ENCODE measurements at places on chromosomes 5 and 9.

DNA sequence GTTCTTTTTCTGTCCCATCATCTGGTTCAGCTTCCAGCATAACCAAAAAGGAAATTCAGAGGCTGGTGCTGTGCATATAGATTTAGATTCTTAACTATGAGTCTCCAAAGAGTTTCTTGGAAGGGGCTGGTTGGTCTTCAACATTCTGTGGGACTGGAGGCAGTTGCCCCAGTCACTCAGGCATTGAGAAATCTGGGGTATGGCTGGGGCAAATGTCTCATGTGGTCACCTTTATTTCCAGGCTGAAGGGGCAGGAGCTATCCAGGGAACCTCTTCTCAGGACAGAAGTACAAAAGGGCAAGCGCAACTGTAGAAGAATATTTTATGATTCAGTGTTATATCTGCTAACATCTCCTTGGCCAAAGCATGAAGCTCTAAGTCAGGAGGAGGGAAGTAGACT lies 15.4 kb upstream of the TMEFF1 start:
- DNase-seq: no peak

DNA sequence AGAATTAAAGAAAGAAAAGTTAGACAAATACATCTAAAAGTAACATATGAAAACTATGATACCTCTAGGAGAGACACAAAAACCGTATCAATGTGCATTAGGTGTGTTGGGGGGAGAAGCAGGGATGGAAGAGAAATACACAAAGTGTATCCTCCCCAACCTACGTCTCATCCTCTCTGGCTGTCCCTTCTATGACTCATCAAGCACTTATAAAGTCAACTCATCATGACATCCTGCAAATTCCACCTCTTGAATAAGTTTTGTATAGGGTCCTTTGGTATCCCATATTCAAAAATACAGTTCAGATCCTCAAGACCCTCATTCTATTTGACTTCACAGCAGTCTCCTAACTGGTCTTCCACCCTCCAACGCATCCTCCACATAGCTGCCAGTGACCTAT lies 917.6 kb upstream of the DMAC1 start:
- no peak for DNase-seq

DNA sequence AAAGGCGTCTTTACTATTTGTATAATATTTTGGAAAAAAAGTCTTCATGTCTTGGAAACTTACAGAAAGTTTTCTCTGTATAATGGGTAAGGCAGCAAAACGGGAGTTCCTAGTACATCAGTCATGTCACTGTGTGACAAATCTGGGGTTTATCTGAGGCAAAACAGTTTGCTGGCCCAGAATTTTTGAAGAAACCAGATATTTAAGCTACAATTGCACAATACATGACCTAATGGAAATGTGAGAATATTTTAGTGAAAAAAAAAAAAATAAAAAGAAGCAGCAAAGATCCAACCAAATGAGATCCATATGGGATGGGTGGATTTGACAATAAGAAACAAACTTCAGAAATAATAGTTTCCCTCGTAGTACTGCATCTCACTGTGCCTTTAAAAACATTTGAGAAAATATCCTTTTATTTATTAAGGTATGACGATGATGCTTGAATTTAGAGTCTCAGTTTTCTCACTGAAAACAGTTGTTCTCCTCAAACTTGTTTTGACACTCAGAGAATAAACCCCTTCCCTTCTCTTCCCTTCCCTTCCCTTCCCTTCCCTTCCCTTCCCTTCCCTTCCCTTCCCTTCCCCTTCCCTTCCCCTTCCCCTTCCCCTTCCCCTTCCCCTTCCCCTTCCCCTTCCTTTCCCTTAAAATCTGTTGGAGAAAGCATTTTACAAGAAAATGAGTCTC lies 180.5 kb upstream of the TUT7 start:
- no peak for DNase-seq

GRCh38 chr5:57181154-57181553 lies 7.3 kb downstream of the GPBP1 start:
- no peak for DNase-seq

- no peak for DNase-seq
Measured at GRCh38 chr5:135155616-135156214, 121.7 kb upstream of the PITX1 start.

GRCh38 chr9:16664211-16664610 lies 206.3 kb downstream of the BNC2 start:
- no peak for DNase-seq

GRCh38 chr9:129309041-129309430 lies 131.0 kb upstream of the IER5L start:
- peak; percentile 40 for DNase-seq

GRCh38 chr9:72925126-72925789 lies 27.6 kb downstream of the ALDH1A1 start:
- no peak for DNase-seq

- no peak for DNase-seq
Measured at GRCh38 chr9:10633785-10634184, 21.0 kb upstream of the PTPRD start.

GRCh38 chr9:122846371-122846940 lies 18.1 kb upstream of the PDCL start:
- no peak for DNase-seq

DNA sequence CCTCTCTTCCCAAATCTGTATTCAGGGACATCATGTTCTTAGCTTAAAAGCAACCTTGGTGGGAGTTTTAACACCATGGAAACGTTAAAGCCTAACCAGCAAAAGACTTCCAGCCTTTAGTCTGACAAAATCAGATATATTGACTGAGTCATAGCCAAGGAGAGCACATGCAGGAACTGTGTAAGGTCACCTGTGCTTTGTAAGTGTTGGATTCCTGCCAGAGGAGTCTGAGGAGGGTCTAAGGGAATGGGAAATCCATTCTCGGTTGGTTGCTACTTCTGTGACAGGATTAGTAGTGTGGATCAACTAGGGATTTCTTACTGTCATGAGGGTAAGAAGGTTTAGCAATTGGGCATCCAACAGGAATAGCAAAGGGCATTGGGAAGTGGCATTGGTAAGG lies 142.0 kb upstream of the CHD1 start:
- DNase-seq: no peak

GRCh38 chr5:95826949-95827891 lies 4.7 kb upstream of the GLRX start:
- DNase-seq: no peak

- no peak for DNase-seq
Measured at GRCh38 chr9:94971378-94972131, 245.1 kb downstream of the AOPEP start.

DNA sequence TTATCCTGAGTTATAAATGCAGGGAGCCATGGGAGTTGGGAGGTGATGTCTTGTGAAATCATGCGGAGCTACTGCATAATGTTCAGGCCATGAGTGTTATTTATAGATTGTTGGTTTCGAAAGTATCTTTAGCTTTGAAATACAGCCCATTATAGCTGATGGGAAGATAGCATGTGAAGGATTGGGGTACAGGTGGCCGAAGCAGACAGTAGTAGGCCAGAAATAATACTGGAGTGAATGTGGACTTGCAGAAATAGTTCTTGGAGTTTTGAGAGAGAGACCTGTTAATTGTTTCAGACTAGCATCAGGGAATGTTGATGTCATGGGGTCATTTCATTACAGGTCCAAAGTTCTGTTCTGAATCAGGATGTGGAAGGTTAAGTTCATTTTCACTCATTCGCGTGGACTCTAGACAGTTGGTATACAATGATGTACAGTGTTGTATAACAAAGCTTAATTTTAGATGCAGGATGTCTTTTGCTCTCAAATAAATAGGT lies 3.8 kb downstream of the ATP6V1G1 start:
- DNase-seq: no peak

DNA sequence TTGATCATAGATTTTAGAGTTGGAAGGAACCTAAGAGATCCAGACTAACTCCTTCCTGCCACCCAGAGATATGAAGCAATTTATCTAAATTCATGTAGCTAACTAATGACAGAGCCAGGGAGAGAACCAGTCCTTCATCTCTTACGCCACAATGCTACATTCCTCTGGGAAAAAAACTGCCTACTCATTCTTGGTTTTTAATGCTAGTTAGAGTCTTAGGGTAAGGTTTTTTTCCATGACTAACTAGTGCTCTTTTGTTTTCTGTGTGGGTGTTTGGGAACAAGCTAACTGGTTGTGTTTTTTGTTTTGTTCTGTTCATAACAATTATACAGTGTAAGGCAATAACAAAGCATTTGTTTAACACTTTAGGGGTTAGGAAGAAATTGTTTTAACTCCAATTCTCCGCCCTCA lies 52.4 kb downstream of the SLC44A1 start:
- DNase-seq: no peak

DNA sequence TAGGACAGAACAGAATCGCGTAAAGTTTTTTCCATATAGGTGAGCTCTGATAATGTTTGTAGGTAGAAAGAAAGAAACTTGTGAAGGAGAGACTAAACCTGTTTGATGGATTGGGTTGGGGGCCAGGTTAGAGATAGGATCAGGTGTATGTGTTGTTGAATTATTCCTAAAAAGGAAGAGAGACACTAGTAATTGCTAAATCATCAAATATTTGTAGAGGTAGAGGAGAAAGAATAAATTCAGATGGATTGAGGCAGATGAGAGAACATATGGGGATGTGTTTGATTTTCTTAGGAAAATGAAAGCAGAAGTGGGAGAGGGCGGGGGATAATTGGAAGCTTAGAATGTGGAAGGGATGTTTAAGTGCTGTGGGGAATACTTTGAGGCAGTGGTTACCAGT lies 7.7 kb downstream of the ZCCHC7 start:
- no peak for DNase-seq

GRCh38 chr9:99590840-99591239 lies 230.8 kb upstream of the NR4A3 start:
- DNase-seq: no peak

GRCh38 chr5:122981846-122982245 lies 54.7 kb downstream of the PPIC start:
- no peak for DNase-seq

GRCh38 chr5:112862085-112862484 lies 998 bp downstream of the SRP19 start:
- DNase-seq: no peak

- no peak for DNase-seq
Measured at GRCh38 chr5:105789246-105789645, 1881.5 kb downstream of the EFNA5 start.

DNA sequence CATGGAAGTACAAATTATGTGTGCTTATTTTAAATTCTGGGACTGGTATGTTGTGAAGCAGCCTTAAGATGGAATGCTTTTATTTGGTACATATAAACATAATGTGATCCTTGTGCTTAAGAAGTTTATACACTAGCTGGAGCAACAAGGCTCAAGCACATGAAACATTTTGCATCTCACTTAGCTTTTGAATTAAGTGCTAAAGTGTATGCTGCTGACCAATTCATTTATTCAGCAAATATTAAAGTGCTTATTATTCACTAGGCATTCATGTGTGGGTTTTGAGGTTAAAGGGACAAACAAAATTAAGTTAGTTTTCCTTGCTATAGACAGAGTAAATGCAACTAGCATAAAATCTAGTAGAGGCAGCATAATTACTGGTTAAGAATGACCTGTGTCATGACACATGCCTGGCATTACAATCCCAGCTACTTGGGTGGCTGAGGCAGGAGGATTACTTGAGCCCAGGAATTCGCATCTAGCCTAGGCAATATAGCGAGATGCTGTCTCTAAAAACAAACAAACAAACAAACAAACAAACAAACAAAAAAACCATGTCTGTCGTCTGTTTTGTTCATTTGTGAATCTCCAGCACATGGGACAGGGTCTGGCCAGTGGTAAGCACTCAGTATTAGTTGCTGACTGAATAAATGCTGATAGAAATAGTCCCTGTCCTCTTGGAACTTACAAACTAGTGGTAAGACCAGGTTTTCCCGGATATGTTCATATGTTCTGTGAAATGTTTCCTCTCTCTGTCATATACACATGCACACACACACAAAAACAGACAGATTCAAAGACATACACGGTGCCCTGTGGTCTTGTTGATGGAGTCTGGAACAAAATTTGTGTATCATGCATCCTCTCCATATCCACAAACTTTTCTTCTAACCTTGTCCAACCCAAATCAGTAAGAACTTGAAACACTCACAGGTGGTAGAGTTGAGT lies 41.9 kb upstream of the TNFAIP8 start:
- no peak for DNase-seq

DNA sequence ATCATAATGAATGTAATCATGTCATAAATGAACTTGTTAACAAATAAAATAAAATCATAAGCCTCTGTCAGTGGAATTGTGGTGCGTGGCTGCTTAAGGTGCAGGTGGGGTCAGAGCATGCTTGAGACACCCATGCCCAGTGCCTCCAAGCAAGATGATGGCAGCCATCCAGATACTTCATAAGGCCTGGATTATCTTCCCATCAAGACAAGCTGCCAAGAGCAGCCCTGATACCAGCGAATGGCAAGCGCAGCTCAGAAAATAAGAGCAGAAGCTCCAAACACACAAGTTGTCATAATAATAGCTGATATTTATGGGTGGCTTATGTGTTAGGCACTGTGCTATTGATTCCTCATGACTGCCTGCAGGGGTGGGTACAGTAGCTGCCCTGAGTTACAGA lies 21.8 kb upstream of the LMX1B start:
- DNase-seq: no peak

- no peak for DNase-seq
Measured at GRCh38 chr9:129604766-129605163, 16.1 kb downstream of the C9orf50 start.

DNA sequence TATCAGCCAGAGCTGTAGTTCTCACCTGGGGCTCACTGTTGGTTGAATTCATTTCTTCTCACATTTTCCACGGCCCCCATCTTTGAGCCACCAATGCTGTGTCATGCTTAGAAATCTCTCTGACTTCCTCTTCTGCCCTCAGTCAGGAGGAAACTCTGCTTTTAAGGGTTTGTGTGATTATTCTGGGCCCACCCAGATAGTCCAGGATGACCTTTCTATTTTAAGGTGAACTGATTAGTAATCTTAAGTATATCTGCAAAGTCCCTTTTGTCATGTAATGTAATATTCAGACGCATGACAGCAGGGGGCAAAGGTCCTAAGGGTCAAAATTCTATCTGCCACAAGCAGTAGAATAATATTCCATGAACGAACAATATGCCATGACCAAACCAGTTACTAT lies 88.4 kb downstream of the AK8 start:
- no peak for DNase-seq

DNA sequence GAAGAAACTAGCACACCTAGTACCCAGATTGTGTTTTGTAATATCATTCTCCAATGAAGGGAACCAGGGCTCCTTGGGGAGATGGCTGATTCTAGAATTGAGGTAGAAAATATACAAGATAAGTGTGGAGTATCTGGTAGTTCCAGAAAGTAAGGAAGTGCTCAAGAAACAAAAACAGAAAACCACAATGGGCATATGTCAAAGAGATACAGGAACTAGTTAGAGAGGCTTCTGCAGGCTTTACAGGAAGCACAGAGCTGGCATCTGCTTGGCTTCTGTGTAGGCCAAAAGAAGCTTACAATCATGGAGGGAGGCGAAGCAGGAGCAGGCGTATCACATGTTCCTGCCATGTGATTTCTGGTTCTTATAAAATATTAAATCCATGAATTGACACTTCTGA lies 105.7 kb upstream of the TMEM161B start:
- DNase-seq: no peak

Measured in tibial artery (tissue), 4 donors.